ENCODE measurements at places on chromosomes 2 and 18.

GRCh38 chr2:61426267-61426897 lies 44.5 kb downstream of the USP34 start:
- peak; percentile 81 for DNase-seq

GRCh38 chr2:47002031-47002430 lies 86.4 kb upstream of the MCFD2 start:
- no peak for DNase-seq

- peak; percentile 85 for DNase-seq
Measured at GRCh38 chr2:190648289-190649034, 421 bp upstream of the NAB1 start.

DNA sequence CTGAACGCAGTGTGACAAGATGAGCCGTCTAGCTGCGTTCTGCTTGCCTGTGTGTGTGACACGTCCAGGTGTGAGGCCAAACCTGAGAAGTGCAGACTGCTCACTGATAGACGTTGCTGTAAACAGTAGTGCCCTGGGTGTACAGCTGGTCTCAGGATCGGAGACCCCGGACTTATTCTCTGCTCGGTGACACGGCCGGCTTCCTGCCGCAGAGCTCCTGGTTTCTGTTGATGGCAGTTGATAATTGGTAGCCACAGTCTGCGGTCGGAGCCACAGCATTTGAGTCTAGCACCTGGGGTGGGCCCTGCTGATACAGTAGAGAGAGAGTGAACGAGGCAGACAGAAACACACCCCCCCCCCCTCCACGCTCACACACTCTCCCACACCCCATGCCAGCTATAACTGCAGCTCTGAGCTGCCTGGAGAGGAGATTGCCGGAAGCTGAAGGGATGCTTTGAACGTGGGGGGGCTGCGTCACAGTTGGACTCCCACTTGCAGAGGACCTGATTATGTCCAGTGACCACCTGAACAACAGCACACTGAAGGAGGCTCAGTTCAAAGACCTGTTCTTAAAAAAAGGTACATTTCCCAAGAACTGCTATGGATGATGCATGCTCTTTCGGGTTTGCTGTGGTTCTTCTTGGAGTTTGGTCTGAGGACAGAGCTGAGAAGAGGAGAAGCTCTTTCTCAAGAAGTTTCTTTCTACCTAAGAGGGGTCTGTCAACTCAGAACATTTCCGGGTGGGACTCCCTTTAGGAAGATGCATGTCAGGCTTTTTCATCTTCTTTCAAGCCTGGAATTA lies 114.0 kb downstream of the FAM210A start:
- peak; percentile 84 for DNase-seq

DNA sequence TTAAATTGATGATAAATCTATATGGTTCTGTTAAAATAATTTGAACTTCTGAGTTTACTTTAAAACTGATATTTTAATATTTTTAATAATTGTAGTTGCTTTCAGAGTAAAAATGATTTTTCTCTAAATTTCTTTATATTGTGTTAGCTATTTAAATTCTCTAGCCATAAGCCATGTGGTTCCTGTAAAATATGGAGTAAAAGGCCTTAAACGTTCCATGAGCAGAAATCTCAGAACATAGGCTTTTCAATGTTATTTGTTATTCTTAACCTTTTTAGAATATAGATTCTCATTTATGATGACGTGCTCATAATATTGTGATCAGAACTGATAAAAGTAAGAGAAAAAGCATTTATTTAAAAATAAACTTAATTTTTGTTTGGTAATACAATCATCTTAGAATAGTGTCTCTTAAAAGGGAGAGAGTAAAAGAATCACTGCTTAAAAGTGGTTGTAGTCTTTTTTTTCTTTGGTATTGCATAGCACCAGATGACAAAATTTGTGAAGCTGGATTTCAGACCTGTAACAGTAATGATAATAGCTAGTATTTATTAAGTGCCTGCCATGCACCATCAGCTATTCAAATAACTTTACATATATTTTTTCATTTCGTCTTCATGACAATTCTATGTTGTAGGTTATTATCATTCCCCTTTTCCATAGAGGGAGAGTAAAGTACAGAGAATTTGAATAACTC lies 2.7 kb downstream of the BMPR2 start:
- DNase-seq, result no peak

GRCh38 chr2:15800495-15801329 lies 139.6 kb upstream of the MYCN start:
- DNase-seq, result no peak

- no peak for DNase-seq
Measured at GRCh38 chr2:143815082-143815481, 685.9 kb downstream of the ARHGAP15 start.

DNA sequence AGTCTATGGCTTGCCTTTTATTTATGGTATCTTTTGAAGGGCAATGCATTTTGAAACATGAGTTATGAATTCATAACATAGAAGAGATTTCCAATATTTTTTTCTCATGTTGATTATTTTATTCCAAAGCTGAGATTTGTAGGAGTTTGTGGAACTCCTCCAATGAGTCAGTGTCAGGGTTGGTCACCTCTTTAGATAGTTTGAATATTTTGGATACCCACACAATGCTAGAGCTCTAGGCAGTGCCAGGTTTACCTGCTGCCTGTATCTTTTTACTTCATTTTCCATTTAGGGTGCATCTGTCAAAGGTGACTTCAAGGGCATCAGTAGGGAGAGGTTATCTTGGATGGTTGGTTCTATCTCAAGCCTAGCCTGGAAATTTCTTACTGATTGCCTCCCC lies 152.7 kb downstream of the CERS6 start:
- DNase-seq, result no peak

DNA sequence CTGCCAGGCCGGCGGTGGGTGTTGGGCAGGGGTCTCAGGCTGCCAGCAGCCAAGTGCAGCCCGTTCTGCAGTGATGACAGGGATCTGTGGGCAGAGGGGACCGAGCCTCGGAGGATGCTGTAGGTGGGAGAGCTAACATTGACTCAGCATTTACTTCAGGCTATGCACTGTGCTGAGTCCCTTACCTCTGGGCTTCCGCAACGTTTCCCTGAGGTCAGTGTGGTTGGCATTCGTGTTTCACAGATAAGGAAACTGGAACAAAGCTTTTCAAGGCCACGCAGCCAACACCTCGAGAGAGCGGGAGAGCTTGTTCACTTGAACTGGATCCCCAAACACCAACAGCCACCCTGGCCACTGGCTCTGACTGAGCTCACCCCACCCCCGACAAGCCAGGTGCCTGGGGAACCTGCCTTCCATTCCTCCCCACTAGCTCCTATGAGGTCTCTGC lies 839 bp upstream of the GPR148 start:
- peak; percentile 56 for DNase-seq

- DNase-seq, result no peak
Measured at GRCh38 chr2:62293490-62294271, 97.8 kb downstream of the B3GNT2 start.

DNA sequence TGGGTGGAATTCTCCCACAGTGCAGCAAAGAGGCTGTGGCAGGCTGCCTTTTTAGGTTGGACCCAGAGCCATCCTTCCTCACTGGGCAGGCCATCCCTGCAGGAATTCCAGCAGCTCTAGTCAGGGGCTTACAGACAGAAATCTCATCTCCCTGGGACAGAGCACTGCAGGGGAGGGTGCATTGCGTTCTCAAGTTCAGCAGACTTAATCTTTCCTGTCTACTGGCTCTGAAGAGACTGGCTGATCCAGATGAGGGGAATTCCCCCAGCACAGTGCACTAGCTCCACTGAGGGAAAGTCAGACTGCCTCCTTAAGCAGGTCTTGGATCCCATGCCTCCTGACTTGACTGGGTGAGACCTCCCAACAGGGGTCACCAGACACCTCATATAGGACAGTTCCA lies 899.7 kb upstream of the VRK2 start:
- DNase-seq, result no peak

GRCh38 chr2:77007686-77008085 lies 514.5 kb downstream of the LRRTM4 start:
- no peak for DNase-seq

- no peak for DNase-seq
Measured at GRCh38 chr2:218783688-218784087, 1.7 kb downstream of the CYP27A1 start.

- no peak for DNase-seq
Measured at GRCh38 chr2:134932864-134933526, 14.4 kb downstream of the CCNT2 start.

GRCh38 chr18:62445386-62445917 lies 77.4 kb upstream of the ZCCHC2 start:
- no peak for DNase-seq

Measured in activated T-cell treated with anti-CD3 and anti-CD28 coated beads, Interleukin-2, amount 50 U/mL, for 48 hours (primary cell).